Caco-2 (cell line): ENCODE measurements at places on chromosomes 2 and 18.
A peak's percentile ranks its signal among the peaks of the same experiment; 100 is the strongest.

GRCh38 chr2:50875561-50875960, 156.4 kb downstream of the NRXN1 start:
- H3K27ac ChIP-seq = no peak overlapping the region
- no peak overlapping the region for H3K4me3 ChIP-seq
- H3K4me1 ChIP-seq = no peaks in the 10 kb centered on the region
- no peaks in the 10 kb centered on the region for H3K36me3 ChIP-seq
- no peaks in the 10 kb centered on the region for H3K27me3 ChIP-seq
- no peak for DNase-seq

DNA sequence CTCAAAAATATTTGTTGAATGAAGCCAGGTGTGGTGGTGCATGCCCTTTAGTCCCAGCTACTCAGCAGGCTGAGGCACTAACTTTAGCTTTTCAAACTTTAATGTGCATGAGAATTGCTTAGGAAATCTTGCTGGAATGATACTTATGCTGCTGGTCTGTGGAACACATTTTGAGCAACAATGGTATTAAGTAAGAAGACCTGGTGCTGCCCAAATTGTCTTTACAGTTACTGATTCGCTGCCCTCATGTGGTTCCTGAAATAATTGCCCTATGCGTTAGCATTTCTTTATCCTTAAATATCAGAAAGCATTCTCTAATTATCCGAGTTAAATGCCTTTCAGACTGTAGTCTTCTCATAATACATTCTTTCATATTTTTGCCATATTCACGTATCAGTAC, 76.0 kb upstream of the SESTD1 start:
- no peaks in the 10 kb centered on the region for H3K36me3 ChIP-seq
- no peak overlapping the region for H3K4me3 ChIP-seq
- no peak overlapping the region for H3K27ac ChIP-seq
- peak; percentile 30 for DNase-seq

DNA sequence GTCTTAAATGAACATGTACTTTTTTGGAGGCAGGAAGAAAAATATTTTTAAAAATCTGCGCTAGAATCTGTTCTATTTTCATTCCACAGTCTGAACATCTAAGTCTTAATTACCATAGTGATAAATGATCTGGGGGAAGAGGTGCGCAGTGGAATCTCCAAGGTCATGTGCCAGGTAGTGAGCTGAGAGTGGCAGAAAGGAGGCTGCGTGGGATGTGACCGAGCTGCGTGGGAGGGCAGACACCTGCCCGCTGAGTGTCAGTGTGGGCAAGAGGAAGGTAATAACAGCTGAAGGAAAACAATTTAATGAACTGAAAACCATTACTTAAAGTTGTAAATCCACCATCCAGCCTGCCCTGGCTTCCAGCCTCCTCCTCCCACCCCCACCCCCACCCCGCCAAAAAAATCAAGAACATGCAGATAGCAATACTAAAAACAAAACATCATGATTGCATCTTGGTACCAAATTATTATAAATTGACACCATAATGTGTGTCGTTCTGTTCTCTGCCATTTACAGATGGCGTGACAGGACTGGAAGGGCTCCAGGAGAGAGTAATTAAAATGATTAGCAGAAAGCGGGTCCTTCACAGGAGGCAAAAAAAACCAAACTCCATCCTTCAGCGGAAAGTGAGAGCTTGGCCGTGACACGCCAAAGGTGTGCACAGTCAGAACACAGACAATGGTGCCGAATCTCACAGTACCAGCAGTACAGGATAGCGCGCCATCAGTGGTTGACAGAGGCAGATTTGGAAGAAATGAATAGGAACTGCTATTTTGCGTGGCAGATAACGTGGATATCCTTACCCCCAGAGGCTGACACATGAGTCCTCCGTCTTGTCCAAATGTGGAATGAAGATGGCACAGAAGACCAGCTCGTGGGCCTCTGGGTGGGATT, 11.4 kb upstream of the DTNB start:
- no peak for DNase-seq
- H3K27ac ChIP-seq = no peak overlapping the region
- H3K36me3 ChIP-seq = no peaks in the 10 kb centered on the region

- no peaks in the 10 kb centered on the region for H3K4me1 ChIP-seq
- no peak for DNase-seq
- no peaks in the 10 kb centered on the region for H3K27me3 ChIP-seq
- no peak overlapping the region for H3K27ac ChIP-seq
- H3K36me3 ChIP-seq = no peaks in the 10 kb centered on the region
These were observed 1.4 kb upstream of the MALT1 start for GRCh38 chr18:58669731-58670378.

- no peak for DNase-seq
- no peaks in the 10 kb centered on the region for H3K36me3 ChIP-seq
- H3K4me1 ChIP-seq = no peaks in the 10 kb centered on the region
These were observed 40.4 kb downstream of the C1QL2 start for GRCh38 chr2:119117891-119118882.

DNA sequence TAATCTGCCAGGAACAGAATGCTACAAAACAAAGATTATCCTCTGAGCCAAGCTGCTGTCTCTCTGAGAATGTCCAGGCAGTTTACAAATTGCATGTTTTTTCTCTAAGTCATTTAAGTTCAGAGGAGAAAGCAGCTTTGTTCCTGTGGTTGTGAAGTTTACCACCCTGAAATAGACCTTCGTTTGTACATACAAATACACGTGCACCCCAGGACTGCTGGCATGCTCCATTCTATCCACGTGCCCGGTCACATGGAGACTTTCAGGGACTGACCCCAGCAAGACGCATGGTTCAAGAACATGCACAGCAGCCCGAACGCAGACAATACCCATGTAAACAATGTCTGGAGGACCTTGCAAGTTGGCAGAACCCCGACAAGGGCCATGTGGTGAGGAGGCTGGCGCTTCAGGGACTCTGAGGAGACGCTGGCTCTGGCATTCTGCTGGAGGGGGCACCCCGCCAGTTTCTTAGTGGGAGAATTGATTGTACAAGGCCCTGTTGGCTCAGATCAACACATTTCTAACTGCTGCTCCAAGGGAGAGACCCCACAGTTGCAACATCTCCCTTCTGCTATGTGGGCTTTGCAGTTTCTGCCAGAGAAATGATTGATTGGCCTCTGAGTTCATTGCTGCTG, 33.3 kb downstream of the FAM178B start:
- H3K27ac ChIP-seq = no peak overlapping the region
- no peaks in the 10 kb centered on the region for H3K36me3 ChIP-seq
- H3K4me1 ChIP-seq = no peaks in the 10 kb centered on the region
- no peak for DNase-seq
- H3K27me3 ChIP-seq = no peaks in the 10 kb centered on the region

DNA sequence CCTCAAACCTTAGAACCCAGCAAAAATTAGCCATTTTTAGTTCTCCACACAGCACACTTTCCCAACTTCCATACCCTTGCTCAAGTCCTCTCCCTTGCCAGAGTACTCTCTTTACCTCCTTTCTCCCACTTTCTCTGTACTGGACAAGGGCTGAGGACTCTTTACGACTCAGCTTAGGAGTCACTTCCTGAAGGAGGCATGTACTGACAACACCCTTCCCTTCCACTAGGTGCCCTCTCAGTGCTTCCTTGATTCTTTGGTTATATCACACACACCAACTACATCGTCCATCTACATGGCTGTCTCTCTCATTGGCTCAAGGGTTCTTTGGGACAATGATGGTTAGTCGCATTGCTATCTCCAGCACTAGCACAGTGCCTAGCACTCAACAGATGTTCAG, 5.2 kb upstream of the C18orf63 start:
- peak overlapping the region; percentile 7 for H3K27ac ChIP-seq
- H3K4me1 ChIP-seq = no peaks in the 10 kb centered on the region
- H3K36me3 ChIP-seq = no peaks in the 10 kb centered on the region
- H3K4me3 ChIP-seq = no peak overlapping the region
- DNase-seq = no peak

DNA sequence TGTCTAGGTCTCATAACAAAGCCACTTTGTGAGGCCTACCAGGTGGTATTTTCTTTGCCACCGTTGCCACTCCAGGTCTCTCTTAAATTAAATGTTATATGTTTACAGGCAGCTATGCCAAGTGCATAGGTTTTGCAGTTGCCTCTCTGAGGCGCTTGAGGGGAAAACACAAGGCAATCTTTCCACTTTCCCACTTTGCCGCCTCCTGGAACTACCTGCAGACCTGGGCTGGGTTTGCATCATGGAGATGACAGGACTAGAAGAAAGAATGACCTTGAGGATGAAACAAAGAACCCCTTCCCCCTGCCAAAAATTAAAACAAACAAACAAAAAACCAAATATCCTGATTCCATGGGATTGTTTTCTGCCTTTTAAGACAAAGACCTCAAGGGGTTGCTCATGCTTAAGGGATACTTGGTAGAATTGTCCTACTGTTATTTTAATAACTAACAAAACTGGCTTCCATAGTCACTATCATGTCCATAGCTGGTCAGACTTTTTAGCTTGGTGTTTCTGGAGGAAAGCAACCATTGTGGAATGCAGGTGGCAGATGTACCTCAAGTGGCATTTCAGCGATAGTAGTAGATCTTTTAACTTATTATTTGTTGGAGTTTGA, 159.9 kb downstream of the PRPF40A start:
- no peaks in the 10 kb centered on the region for H3K27me3 ChIP-seq
- H3K4me1 ChIP-seq = no peaks in the 10 kb centered on the region
- no peak overlapping the region for H3K4me3 ChIP-seq
- H3K36me3 ChIP-seq = no peaks in the 10 kb centered on the region

- H3K4me1 ChIP-seq = no peaks in the 10 kb centered on the region
- no peak overlapping the region for H3K4me3 ChIP-seq
- H3K27me3 ChIP-seq = no peaks in the 10 kb centered on the region; the same call in 1 of the 2 replicates
- H3K36me3 ChIP-seq = no peaks in the 10 kb centered on the region
- H3K27ac ChIP-seq = no peak overlapping the region
These were observed 103.2 kb upstream of the EFEMP1 start for GRCh38 chr2:56026828-56027227.

GRCh38 chr18:48781988-48782363, 168.8 kb downstream of the SMAD7 start:
- H3K4me1 ChIP-seq = peaks cover 20% of the 10 kb centered on the region

- no peak for DNase-seq
- H3K4me3 ChIP-seq = no peak overlapping the region
- H3K36me3 ChIP-seq = no peaks in the 10 kb centered on the region
- H3K27me3 ChIP-seq = no peaks in the 10 kb centered on the region
These were observed 1.6 kb upstream of the SFTPB start for GRCh38 chr2:85669549-85669948.

- no peaks in the 10 kb centered on the region for H3K4me1 ChIP-seq
- H3K36me3 ChIP-seq = no peaks in the 10 kb centered on the region
- no peak for DNase-seq
- no peaks in the 10 kb centered on the region for H3K27me3 ChIP-seq
- H3K4me3 ChIP-seq = no peak overlapping the region
- no peak overlapping the region for H3K27ac ChIP-seq
These were observed 144.4 kb upstream of the FBXO11 start for GRCh38 chr2:48050711-48051110.

DNA sequence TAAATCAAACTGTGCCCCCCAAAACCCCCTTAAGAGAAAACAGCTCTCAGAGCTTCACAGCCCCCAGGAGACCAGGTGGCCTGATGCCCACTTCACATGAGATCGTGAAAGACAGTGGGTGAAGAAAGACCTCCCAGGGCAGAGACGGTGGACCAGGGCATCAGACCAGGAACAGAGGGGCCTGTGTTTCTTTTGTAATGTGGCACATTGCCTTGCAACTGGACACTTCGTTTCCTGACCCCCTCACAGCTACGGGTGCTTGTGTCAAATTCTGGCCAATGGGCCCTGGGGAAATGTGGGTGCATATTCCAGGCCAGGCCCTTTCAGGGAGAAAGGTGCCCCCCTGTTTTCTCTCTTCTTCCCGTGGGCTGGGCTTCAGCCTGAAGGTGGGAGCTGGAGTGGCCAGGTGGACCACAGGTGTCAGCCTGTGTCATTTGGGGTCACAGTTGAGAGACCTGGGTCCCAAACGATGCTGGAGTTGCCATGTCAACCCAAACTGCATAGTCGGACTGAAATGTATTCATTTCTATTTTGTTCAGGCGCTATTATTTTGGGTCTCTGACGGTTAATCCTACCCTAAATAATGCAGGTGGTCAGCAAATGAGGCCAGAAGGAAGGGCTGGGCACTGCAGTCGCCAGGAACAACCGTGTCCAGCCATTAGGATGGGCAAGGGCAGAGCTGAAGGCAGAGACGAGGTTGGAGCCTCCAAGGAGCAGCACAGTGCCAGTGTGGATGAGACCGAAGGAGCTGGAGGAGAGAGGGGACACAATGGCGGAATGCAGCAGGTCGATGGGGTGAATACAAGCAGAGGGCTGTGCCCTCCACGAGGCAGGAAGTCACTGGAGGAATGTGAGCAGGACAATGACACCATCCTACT, 338.2 kb downstream of the EIPR1 start:
- no peak overlapping the region for H3K4me3 ChIP-seq
- H3K27ac ChIP-seq = no peak overlapping the region
- H3K27me3 ChIP-seq = no peaks in the 10 kb centered on the region
- H3K36me3 ChIP-seq = no peaks in the 10 kb centered on the region
- no peaks in the 10 kb centered on the region for H3K4me1 ChIP-seq

DNA sequence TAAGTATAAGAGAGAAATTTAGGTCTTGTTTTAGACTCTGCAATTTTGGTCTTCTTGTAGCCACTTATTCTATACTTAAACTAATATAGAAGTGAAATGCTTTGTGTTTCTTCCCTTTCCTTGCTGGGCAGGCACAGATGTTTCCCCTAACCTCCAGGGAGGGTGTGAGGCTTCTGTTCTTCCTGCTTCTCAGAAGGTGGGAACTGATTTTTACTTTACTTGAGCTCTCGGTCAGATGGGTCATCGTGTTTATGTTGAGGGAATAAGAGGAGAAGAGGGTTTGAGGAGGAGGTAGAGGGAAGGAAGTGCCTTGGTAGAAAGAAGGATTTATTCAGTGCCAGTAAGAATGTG, 92.5 kb upstream of the CXCR4 start:
- 0 out of 2 replicates have a peak, but pooled peaks cover 13% of the 10 kb centered on the region for H3K4me1 ChIP-seq
- no peaks in the 10 kb centered on the region for H3K27me3 ChIP-seq
- H3K36me3 ChIP-seq = no peaks in the 10 kb centered on the region
